ENCODE measurements at places on chromosomes 6 and 20.

DNA sequence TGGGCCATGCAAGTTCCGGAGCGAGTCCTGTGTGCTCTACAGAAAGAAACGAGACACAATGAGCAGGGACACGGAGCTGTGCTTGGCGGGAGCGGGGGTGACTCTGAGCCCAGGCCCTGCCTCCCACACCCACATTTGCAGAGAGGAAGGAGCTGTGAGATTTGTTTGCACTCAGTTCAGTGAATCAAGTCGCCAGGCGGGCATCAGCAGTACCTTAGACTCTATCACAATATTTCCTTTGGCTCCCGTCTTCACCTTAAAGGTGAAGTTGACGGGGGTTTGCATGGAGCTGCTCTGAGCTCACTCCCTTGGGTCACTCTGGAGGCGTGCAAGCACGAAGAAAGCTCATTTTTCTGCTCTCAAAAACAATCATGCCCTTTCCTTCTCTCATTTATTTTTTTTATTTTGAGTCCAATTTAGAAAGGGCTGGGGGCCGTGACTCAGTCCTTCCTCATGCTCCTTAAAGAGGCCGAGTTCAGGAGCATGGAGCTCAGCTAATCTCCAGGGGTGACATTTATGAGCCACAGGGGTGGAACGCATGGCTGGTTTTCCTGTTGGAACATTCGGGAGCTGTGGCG lies 188.2 kb downstream of the NFATC2 start:
- no peak for DNase-seq

DNA sequence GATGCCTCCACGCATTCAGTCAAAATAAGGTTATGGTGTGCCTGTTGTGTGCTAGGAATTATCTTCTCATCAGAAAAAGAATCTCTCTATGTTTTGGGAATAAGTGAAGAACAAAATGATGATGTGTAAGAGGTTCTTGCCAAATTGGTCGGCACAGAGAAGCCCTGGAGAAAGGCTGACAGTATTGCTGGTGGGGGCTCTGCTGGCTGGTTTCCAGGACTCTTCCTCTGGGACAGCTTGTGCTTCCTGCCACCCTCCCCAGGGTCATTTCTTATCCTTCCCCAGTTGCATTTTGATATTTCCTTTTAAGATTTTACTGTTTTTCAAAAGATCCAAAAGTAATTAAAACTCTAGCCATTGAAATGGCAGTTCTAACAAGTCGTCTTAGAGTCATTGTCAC lies 22.1 kb downstream of the CST4 start:
- DNase-seq = no peak

GRCh38 chr6:119575721-119576120 lies 226.2 kb upstream of the MAN1A1 start:
- DNase-seq = no peak

GRCh38 chr20:38355161-38356012 lies 9.1 kb downstream of the LBP start:
- no peak for DNase-seq

DNA sequence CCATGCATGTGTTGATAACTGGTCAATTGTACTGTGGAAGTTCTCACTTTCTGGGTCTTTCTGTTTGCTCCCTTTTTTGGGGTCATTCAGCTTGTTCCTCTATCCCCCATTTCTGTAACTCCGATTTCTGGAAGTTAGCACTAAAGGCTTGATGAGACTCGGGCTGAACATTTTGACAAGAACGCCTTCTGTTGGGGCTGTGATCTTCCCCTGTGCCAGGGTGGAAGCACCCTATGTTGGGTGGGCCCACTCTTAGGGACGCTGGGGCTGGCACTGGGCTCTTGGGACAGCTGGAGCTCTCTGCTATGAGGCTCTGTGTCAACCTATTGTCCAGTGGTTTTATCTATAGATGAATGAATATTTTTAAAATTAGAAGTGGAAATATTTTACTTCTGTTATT lies 60.1 kb upstream of the FRMD1 start:
- no peak for DNase-seq

- DNase-seq = no peak
Measured at GRCh38 chr6:107708435-107708834, 115.7 kb downstream of the SCML4 start.

- DNase-seq = no peak
Measured at GRCh38 chr20:3046677-3047462, 1.0 kb downstream of the MRPS26 start.

DNA sequence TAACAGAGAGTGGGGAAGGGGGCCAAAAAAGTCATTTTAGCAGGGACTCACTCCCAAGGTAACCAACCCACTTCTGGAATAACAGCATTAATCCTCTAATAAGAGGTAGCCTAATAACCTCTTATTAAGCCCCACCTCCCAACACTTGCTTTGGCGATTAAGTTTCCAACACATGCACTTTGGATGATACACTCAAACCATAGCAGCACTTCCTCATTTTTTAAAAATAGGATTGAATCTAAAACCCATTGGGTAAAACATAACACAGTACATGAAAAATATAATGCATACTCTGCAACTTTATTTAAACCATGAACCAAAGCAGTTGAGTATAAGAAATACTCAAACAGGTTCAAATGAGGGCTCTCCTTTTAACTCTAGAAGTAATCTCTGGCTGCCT lies 318.3 kb downstream of the HACE1 start:
- no peak for DNase-seq

GRCh38 chr6:150203871-150204545 lies 61.2 kb downstream of the PPP1R14C start:
- no peak for DNase-seq

GRCh38 chr6:47097092-47097945 lies 55.2 kb upstream of the ADGRF1 start:
- DNase-seq = no peak

- DNase-seq = no peak
Measured at GRCh38 chr6:57224769-57225515, 2.8 kb upstream of the RAB23 start.

GRCh38 chr20:22366631-22367030 lies 217.7 kb downstream of the FOXA2 start:
- DNase-seq = no peak

GRCh38 chr6:126625019-126625418 lies 285.1 kb downstream of the CENPW start:
- no peak for DNase-seq

- DNase-seq = no peak
Measured at GRCh38 chr6:17737704-17738252, 31.1 kb upstream of the NUP153 start.

DNA sequence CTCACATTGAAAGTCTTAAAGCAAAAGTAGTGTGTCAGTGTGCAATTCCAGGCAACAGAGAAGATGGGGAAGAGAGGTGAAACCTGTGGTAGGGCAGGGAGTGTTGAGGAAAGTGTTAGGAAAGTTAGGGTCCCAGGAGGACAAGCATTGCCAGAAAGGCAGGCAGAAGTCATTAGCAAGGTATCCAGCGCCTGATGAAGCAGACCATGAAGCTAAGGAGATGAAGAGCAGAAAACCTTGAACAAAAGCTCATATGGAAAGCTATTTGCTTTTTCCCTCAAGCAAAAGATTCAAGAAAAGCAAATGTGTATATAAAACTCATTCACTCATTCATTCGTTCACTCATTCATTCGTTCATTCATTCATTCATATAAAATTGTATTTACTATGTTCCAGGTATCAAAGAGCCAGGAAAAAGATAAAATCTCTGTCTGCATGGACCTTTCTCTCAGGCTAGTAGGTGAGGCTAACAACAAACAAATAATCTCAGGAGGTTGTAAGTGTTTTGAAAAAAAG lies 96.5 kb downstream of the ELOVL5 start:
- no peak for DNase-seq

- no peak for DNase-seq
Measured at GRCh38 chr20:46931699-46932098, 37.1 kb downstream of the EYA2 start.

DNA sequence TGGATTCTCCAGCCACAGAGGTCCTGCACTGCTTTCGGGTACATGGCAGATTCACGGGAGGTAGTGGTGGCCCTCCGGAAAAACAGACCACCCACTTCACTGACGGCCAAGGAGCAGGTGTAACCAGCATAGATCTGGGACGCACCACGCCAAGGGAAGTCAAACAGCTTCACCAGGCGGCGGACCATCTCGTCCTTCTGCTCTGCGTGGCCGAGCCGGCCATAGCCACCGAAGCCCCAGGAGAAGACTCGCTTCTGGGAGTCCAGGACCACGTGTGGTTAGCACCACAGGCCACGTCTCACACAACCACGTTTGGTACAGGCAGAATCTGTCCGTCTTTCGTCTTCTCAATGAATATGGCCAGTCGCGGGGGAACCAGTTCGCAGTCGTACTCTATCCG lies 184.8 kb upstream of the COL21A1 start:
- no peak for DNase-seq

DNA sequence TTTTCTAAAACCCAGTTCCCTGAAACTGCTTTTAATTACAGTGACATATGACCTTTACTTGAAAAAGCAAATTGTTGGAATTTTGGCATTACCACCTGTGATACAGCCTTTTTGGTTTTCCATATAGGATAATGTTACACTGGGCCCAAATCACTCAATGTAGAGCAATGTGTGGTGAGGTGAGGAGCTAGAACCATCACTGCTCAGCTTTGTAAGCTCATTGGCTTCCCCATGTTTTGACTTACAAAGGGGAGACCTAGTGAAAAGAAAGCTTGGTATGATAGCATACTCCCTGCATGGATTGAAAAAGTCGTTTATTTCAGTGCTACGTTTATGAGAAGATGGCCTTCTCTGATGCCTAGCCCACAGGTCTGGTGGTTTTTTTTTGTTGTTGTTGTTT lies 470.4 kb upstream of the EPHA7 start:
- DNase-seq = no peak

DNA sequence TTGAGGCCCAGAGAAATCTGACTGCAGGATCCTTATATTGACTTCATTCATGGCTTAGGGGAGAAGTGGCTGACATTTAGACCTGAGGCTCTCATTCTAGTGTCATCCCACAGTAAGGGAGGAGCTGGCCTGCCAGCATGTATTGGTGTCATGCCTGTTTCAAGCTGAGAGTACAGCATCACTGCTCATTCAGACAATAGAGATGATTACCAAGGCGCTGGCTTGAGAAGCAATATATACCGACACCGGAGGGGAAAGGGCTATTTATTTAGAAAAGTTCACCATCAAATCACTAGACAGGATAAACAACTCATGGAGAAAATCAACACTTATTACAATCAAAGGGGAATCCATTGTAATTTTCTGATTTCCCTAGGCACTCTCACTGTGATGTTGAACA lies 84.4 kb upstream of the HDAC2 start:
- no peak for DNase-seq

DNA sequence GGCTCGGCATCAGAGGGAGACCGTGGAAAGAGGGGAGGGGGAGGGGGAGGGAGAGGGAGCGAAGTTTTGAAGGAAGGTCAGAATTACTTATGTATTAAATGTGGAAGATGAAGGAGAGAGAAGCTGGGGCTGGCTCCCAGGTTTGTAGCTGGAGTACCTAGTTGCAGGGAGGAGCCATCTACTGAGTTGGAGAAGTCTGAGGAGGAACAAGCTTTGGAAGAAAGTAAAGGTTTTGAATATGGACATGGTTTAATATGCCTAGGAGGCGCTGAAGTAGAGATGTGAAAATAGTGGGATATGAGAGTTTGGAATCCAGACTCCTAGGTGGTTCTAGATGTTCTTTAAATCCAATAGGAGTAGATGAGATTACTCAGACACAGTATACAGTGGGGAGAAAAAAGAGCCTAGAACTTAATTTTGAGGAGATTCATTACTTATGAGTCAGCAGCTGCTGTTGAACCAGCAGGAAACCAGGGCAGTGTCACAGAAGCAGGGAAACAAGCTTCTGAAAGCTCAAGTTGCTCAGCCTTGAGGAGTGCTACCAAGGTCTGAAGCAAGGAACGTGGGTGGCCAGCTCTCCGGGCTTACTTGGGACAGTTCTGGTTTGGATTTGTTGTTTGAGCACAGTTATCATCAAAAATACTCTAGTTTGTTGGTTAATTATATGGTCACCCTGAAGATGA lies 149.3 kb downstream of the UTRN start:
- DNase-seq = no peak

DNA sequence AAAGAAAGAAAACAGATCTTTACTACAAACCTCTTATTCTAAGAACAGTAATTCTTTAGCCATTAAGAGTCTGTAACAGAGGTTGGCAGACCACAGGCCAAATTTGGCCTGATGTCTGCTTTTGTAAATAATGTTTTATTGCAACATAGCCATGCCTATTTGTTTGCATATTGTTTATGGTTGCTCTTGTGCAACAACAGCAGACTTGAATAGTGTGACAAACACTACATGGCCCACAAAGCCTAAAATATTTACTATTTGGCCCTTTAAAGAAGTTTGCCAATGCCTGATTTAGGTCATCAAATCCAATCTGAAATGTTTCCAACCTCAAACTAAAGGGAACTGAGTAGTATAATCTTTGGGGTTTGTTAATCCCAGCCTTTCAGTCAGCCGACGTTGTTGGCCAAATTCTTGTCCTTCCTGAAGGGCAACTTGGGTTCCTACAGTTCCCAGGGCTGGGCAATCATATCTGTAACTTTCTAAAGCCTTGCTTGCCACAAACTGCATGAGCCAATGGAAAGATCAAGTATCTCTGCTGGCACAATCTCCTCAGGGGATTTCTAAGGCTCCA lies 33.9 kb upstream of the TBC1D20 start:
- no peak for DNase-seq

GRCh38 chr20:41306061-41306727 lies 11.3 kb downstream of the ZHX3 start:
- DNase-seq = no peak

- DNase-seq = no peak
Measured at GRCh38 chr6:40293060-40293459, 294.1 kb downstream of the LRFN2 start.

DNA sequence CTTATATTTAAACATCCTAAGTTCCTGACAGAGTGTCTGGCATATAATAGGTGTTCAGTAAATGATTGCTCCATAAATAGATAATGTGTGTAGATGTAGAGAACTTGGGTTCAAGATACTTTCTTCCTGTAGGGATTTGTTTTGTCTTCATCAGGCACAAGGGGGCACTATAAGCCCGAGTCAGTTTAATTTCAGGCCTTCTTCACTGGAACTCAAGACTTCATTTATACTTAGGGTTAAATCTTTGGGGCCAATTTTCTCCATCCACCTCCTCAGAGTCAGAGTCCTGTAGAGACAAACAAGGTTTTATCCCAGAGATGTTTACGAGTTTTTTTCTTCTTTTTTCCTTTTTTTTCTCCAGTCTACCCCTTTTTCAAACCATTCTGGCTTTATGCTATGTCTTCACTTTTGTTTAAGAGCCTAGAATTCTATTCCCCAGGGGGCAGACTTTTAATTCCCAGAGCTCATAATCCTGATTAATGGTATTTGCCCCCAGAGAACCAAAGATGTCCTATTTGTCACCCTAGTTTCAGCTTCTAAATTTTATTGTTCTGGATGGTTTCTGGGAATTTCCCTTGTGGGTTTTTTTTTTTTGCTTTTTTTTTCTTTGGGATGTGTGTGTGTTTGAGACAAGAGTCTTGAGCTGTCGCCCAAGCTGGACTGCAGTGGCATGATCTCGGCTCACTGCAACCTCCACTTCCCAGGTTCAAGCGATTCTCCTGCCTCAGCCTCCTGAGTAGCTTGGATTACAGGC lies 88.4 kb downstream of the HFE start:
- peak; percentile 54 for DNase-seq

DNA sequence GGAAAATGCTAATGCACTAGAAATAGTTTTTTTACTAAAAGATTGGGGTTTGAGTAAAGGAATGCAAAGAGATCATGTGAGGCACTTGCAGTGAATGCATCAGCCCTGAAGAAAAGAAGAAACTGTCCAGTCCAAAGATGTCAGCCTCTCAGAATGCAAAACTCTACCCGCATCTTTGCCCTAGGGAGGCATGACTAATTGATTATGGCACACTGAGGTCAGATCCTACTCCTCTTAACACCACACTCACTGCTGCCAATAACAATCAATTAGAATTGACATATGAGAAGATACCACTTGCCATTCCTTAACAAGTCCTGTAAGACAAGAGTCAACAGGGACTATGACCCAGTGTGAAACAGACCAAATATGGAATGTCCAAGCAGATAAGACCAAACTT lies 262.3 kb upstream of the PLN start:
- no peak for DNase-seq
